ENCODE measurements at places on chromosomes 3 and 15.

DNA sequence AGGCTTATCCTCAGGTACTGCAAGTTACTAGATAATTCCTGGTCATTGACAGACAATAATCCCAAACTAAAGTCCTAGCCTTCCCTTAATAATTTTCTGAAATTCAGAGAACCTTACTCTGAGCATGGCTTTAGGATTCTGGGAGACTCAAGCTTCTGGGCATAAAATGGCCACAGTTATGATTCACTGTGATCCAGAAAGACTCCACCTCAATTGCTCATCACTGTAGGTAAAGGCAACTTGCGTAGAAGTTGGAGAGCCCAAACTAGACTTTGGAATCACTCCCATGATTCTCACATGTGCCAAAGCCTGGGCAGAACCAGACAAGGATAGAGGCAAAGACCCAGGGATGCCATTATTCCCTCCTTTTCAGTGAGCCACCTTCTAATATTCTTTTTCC is 195.3 kb downstream of the OSBPL10 start:
- no peak for DNase-seq

DNA sequence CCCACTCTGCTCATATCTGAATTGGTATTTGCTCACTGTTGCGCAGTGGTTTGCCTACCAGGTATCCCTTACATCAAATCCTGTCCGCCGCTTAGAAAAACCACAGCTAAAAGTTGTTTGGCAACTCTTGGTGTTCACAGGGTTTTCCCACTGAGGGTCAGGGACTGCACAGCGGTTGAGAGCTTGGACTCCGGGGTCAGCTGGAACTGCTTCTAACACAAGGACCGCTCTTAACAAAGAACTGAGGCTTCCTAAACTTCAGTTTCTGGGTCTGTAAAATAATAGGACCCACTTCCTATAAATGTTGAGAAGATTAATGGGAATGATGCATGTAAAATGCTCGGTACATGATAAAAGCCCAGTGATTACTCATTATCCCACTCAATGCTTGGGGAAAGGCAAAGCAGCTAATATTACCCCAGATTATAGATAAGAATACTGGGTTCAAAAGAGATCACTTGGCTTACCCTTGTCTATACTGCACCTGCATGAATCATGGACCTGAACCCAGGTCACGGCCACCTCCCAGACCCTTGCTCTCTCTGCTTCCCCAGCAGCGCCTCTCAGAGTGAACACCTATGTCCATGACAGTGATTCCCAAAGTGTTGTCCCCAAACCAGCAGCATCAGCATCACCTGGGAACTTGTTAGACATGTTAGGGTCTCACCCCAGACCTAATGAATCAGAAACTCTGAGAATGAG is 36.1 kb downstream of the LIPC start:
- DNase-seq, result no peak

DNA sequence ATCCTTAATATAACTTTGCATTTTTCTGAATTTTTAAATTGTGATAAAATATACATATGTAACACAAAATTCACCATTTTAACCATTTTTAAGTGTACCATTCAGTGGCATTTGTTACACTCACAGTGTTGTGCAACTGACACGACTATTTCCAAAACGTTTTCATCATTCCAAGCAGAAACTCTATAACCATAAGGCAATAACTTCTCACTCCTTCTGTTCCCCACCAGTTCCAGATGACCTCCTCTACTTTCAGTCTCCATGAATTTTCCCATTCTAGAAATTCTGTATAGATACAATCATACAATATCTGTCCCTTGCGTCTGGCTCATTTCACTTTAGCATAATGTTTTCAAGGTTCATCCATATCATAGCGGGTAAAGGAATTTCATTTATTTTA is 223.5 kb upstream of the TTC14 start:
- no peak for DNase-seq

DNA sequence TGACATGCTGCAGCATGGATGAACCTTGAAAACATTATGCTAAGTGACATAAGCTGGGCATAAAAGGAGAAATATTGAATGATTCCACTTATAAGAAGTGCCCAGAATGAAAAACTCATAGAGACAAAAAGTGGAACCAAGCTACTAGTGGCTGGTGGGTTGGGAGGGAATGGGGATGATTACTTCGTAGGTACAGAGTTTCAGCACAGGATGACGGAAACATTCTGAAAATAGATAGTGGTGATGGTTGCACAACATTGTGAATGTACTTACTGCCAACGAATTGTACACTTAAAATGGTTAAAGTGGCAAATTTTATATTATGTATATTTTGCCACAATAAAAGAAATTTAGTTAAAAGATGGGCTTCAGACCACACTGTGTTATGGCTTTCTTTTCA is 93.6 kb downstream of the RPLP1 start:
- no peak for DNase-seq

GRCh38 chr3:15347737-15348110 is 15.3 kb upstream of the SH3BP5 start:
- no peak for DNase-seq

- no peak for DNase-seq
Observed at GRCh38 chr3:65412588-65412987, 626.1 kb downstream of the MAGI1 start.

GRCh38 chr15:28025413-28025812 is 73.7 kb downstream of the OCA2 start:
- no peak for DNase-seq

DNA sequence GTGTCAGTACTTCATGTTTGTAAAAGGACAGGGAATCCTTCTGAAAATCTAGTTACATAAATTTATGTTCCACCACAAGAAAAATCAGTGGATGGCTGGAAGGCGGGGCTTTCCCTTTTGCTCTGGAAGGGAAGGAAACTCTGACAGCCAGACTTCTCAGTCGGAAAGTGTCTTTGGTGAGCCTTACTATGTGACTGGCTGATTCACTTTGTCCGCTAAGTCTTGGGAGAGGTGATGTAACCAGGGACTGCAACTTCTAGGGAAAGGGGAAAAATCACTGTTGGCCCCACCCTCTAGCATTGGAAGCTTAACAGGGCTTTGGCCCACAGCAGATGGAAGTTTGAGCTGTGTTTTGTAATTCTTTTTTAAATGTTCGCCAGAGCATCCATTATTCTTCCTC is 281.4 kb upstream of the CTDSPL start:
- DNase-seq, result no peak

DNA sequence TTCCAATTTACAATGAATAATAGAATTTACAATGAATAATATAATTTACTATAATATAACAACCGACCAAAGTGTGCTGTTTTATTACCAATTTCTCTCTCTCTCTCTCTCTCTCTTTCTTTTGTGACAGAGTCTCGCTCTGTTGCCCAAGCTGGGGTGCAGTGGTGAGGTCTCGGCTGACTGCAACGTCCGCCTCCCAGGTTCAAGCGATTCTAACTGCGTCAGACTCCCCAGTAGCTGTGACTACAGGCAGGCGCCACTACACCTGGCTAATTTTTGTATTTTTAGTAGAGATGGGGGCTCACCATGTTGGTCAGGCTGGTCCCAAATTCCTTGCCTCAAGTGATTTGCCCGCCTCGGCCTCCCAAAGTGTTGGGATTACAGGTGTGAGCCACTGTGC is 17.0 kb upstream of the CCNL1 start:
- DNase-seq, result no peak

- no peak for DNase-seq
Observed at GRCh38 chr3:32913790-32914446, 37.5 kb upstream of the CCR4 start.

- DNase-seq, result peak; percentile 51
Observed at GRCh38 chr15:91150502-91151160, 50.6 kb downstream of the SV2B start.

DNA sequence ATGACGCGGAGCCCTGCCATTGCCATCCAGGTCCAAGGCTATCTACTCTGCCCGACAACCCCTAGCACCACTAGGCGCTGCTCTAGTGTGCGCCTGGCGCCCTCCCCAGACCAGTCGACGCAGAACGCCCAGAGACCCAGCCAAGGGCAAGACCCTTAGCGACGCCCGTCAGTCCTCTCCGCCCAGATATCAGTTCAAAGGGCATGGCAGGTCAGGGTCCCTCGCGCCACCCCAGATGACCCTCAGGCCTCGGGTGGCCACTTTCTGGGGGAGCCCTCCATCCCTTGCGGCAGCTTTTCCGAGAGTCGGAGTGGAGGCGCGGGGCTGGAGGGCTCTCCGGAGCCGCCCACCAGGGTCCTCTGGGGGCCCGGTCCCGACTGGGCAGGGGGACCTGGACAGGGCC is 371 bp upstream of the CLSTN2 start:
- peak; percentile 47 for DNase-seq

GRCh38 chr3:151604891-151605290 is 128.8 kb upstream of the AADACL2 start:
- no peak for DNase-seq

GRCh38 chr3:10006762-10007090 is 19.5 kb upstream of the FANCD2 start:
- DNase-seq, result no peak

DNA sequence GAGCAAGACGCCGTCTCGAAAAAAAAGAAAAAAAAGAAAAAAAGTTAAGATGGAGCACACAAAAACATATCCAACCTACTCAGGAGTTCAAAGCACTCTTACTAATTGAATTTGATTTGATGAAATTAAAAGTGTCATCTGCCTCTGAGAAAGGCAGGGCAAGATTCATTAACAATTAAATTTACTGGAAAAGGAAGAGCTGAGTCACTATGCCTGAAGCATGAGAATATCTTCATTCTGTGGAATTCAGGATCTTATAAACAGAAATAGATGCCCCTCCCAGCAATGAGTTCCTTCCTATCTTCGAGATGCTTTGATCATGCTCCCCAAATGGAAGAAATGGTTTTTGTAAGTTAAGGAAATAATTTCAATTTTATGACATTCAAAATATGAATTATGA is 61.0 kb upstream of the ST3GAL6 start:
- DNase-seq, result no peak

DNA sequence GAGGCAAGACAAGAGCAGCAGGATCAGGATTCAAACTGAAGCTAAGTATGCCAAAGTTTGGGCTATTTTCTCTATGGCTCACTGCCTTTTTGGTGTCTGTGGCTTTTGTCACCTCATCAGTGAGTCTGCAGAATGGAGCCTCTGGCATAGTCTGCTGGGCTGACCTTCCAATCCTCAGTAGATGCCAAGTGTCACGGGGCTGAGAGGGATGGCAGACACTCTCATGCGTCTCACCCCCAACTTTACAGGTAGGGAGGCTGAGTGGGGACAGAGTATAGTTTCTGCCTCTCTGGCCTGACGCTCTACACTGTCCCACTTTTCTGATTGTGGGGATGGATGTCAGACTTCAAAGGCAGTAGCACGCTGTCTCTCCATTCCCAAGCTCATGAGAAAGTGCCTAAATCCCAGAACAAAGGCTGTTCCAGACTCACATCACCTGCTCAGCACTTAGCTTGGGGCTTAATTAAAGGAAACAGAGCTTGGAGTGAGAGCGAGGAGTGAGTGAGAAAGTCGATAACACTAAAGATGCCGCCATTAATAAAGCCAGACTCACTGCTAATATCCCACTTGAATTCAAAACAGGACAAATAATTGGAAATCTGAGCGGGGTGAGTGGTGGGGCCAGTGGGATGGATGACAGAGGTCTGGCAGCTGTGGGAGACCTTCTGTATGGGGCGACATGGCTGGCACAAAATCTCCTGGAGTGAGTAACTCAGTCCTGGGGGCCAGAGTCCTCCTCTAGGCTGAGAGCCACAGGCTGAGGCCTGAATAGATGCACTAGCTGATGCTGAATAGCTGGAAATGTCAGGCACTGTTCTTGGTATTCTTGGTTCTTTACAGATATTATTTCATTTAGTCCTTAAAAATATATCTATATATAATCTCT is 78.4 kb upstream of the MRPS22 start:
- no peak for DNase-seq

DNA sequence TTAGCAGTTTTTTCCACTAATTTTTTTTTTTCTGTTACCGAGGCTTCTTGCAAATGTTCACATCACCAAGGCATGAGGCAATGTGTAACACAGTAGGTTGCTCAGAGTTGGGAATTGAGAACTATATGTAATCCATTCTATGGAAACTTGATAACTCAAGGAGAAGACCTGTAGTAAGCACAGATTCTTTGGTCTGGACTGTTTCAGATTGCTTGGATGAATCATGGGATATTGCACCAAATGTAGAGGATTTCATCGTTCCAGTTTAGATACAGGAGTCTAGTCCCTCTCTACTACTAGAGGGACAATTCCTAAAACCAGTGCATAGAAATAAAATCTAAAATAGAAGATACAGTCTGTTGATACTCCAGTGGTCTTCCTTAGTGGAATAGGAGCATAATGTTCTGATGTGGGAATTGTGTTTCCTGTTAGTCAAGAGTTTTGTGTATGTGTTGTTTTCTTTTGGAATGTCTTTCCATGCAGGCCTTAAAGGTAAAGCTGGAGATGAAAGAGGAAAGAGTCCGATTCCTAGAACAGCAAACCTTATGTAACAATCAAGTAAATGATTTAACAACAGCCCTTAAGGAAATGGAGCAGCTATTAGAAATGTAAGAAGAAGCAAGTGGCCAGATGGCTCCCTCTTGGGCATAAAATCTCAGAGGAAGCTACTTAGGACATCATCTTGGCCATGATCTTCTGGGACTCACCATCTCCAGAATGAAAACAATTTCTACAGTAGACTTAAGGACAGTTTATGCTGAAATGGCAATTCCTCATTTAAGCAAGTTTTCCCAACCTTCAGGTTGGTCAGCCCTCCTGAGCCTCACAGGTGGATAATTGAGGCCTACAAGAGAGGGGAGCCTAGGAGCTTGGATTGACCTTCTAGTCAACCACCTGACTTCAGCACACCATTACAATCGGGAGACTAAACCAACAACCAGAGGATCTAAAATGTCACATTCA is 10.7 kb downstream of the KNSTRN start:
- no peak for DNase-seq

DNA sequence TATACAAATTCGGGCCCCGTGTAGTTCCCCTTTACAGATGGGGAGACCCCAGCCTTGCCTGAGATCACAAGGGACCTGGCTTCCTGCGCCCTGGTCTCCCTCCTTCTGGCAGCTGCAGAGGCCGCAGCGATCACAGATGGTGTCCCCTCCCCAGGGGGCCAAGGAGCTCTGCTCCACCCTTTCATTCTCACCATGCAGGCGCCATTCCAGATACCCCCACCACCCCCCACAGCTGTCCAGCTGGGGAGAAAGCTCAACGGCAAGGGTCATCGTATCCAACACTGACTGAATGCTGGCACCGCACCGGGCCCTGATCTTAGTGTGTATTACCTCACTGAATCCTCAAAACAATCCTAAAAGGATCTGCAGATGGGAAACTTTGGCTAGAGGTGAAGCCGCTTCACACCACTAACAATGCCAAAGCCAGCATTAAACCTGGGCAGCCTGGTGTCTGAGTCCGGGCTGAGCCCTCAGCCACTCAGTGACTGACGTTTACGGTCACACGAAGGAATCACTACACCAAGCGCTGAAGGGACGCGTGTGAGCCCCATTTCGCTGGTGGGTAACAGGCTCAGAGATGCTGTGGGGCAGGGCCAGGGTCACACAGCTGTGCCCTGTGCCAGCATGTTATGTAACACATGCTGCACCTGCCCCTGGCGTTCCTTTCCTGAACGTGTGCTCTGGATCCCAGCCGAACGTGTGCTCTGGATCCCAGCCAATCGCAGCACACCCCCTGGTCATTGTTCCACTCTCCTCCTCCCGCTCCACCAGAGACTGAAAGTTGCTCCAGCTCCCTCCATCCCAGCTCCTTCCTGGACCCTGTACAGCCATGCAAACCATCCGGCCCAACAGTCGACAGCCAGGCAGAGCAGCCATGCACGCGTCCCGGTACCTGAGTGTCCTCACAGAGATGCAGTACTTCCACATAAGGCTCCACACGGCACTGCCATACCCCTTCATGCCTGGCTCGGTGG is 51.8 kb downstream of the IQSEC1 start:
- no peak for DNase-seq

GRCh38 chr15:90001062-90001682 is at the start of gene ZNF710:
TSS of gene ZNF710 (plus strand) at chr15:90001324. CDS start at chr15:90067138, 65,814 bp downstream.
- peak; percentile 32 for DNase-seq

GRCh38 chr15:39040861-39041260 is 476.2 kb upstream of the RASGRP1 start:
- DNase-seq, result no peak
